ENCODE measurements at places on chromosomes 11 and 22. TPM values are rescaled to one million over a fixed set of nuclear protein-coding genes. Genes with fewer than 3 reads are reported as not detected.

DNA sequence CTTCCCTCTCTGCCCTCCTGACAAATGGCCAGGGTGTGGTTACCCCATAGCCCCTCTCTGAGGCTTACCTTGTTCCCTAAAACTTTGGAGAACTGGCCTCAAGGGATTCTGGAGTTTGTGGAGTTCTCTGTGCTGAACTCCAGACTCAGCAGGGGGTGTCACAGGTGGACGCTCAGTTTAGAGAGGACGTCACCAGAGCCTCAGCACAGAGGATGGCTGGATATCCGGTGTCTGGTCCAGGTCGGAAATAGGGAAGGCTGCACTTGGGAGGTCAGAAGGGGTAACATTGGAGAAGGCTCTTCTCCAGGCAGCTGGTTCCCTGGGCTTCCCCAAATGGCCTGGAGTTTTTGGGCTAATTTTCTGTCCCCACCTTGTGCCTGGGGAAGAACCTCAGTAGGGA, 64.2 kb downstream of the ADAMTS15 start:
- H3K4me3 ChIP-seq = no peak overlapping the region
- H3K27me3 ChIP-seq = no peaks in the 10 kb centered on the region
- no peak for DNase-seq
- H3K27ac ChIP-seq = peak overlapping the region; percentile 77
- H3K4me1 ChIP-seq = peaks cover 55% of the 10 kb centered on the region
- H3K36me3 ChIP-seq = no peaks in the 10 kb centered on the region

The HDHD5 gene
- total RNA-seq = 52.6 TPM

The SPDYC gene
- not detected for total RNA-seq

GRCh38 chr11:121299417-121299816, 6.8 kb downstream of the SC5D start:
- H3K4me3 ChIP-seq = no peak overlapping the region
- no peak for DNase-seq
- no peaks in the 10 kb centered on the region for H3K27me3 ChIP-seq
- H3K27ac ChIP-seq = no peak overlapping the region
- peaks cover 20% of the 10 kb centered on the region for H3K4me1 ChIP-seq

The RIBC2 gene
- total RNA-seq = not detected
